ENCODE measurements at places on chromosomes 4 and X. TPM values are rescaled to one million over a fixed set of nuclear protein-coding genes. Genes with fewer than 3 reads are reported as not detected.

The MYL5 gene
- 46.9 TPM for polyA plus RNA-seq

The NMU gene
- polyA plus RNA-seq = 0.65 TPM

GRCh38 chrX:37786624-37787422 lies 7.0 kb downstream of the CYBB start:
- no peak for DNase-seq

- no peak for DNase-seq
These were observed 12.0 kb downstream of the ADAMTS3 start for GRCh38 chr4:72557021-72557420.

The SULT1B1 gene
- polyA plus RNA-seq = 22.4 TPM

The C4orf51 gene
- not detected for polyA plus RNA-seq

DNA sequence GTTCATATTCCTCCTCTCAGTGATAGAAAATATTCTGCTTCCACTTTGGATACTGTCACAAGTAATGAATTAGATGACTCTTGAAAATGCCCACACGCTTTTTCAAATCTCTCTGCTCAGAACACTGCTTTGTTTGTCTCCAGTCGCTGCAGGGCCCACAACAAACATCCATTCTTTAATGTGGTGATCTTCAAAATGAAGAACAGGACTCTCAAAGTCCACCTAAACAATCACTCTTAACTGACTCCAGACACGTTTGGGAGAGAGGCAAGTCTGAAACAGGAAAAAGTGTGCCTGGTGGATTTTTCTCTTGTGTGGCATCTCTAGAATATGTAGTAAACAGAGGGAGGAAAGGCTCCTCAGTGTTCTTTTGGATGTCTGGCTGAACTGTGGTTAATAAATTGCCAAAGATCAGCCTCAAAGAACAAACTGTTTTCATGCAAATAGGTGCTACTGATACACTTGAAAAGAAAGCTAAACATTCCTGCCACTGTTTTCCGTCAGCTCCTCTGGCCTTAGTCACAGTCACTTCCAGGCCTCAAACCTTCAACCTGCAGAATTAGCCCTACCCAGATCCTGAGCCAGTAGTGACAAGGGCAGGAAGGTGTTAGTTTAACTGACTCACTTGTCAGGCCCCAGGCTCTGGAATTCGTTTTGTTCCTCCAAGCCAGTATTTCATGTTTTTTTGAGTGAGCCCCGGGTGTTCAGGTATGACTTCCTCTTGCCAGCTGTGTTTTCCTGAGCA lies 259.6 kb upstream of the GPC4 start:
- DNase-seq = no peak

The H2BW2 gene
- not detected for polyA plus RNA-seq

- peak; percentile 38 for DNase-seq
These were observed 8.6 kb upstream of the MXD4 start for GRCh38 chr4:2270341-2271165.
